ENCODE measurements at places on chromosomes 5 and 9.

DNA sequence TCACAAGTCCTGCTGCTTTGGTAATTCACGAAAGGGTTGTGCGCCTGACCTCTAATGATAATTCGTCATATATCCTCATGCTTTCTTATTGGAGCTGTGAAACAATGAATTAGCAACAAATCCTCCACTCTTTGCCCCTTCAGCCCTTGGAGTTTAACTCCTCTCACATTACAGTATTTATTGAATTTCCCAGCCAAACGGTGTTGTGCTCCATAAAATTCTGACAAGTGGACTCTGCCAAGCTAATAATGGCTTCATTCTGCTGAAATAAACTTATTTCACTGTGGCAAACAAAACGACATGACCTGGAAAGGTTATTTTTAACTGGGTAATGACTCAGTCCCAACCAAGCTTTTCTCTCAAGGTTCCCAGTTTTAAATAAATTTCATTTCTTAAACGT, 984.4 kb upstream of the DMAC1 start:
- DNase-seq, result no peak

DNA sequence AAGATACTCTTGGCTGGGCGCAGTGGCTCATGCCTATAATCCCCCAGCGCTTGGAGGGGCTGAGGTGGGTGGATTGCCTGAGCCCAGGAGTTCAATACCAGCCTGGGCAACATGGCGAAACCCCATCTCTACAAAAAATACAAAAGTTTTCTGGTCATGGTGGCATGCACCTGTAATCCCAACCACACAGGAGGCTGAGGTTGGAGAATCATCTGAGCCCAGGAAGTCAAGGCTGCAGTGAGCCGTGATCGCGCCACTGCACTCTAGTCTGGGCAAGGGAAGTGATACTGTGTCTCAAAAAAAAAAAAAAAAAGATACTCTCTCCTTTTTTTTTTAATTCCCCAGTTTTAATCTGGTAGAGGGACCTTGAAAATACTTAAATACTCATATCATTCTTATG, 15.0 kb downstream of the ANKRD33B start:
- DNase-seq, result no peak

- DNase-seq, result no peak
These were observed 7.1 kb downstream of the FPGS start for GRCh38 chr9:127809540-127810377.

DNA sequence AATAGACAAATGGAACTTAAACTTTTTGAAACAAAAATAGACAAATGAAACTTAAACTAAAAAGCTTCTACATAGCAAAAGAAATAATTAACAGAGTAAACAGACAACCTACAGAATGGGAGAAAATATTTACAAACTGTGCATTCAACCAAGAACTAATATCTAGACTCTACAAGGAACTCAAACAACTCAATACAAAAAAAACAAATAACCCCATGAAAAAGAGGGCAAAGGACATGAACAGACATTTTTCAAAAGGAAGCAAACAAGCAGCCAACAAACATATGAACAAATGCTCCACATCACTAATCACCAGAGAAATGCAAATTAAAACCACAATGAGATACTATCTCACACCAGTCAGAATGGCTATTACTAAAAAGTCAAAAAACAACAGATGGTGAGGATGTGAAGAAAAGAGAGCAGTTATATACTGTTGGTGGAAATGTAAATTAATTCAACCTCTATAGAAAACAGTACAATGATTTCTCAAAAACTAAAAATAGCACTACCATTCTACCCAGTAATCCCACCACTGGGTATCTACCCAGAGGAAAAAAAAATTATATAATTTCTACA, 170.8 kb upstream of the RGMB start:
- DNase-seq, result no peak

GRCh38 chr9:76023715-76024195, 133.3 kb downstream of the PCSK5 start:
- DNase-seq, result no peak

- no peak for DNase-seq
These were observed 212.1 kb downstream of the SLF1 start for GRCh38 chr5:94830520-94830919.

DNA sequence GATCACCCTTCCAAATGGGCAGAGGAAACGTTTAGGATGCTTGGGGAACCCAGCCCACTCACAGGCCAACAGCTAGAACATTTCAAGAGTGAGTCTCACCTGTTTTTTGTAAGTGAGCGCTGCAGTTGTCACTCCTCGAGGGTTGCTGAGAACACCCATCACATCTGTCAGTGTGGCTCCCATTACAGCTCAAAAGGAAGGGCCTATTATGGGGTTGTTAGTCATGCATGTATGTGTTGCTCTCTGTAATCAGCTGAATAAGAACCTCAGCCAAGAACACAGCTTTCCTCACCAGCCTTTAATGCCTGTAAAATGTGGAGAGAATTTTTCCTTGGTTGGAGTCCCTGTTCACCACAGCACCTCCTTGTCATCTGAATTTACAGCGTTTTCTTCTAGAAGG, 196.3 kb upstream of the KLF4 start:
- DNase-seq, result no peak

DNA sequence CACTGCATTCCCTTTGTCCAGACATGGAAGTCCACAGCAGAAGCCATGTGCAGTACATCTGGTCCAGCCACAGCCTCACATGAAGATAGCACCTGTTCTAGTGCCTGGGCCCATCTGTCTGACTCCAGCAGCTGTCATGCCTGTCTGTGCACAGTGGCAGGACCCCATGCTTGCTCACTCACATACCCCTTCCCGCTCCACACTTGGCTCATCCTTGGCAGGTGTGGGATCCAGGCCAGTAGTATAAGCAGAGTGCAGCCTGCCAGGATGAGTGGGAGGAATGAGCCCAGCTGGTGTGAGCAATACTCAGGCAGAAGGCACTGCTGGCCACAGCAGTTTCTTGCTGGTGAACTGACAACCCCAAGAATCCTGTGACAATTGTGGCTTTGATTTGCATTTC, 168.0 kb downstream of the PRDM9 start:
- DNase-seq, result peak; percentile 19

- DNase-seq, result no peak
These were observed 1.4 kb upstream of the HSDL2 start for GRCh38 chr9:112378328-112379176.

DNA sequence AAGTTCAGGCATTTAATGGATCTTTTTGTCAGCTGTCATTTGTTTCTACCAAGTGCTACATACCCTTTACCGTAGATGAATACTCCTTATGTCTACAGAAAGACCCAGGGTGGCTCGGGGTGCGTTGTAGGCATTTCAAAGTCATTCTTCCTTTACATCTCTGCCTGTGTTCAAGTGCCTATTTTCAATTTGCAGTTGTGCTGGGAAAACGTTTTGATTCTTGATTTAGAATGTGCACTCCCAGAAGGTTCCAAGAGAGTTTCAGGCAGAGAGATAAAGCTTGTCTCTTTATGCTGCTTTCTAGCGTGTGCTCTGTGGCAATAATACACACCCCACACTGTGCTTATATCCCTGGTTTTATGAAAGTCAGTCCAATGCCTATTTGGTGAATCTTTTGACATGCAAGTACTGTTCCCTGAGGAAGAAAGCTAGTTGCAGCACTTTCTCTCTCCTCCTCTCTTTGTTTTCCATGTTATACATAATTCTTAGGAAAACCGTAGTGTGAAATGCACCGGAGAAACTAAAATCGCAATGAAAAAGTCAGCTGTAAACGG, 828.1 kb upstream of the ZNF608 start:
- DNase-seq, result no peak

GRCh38 chr5:126801174-126801991, 24.4 kb downstream of the LMNB1 start:
- no peak for DNase-seq

- DNase-seq, result no peak
These were observed 174.0 kb upstream of the WWC1 start for GRCh38 chr5:168117469-168117868.

DNA sequence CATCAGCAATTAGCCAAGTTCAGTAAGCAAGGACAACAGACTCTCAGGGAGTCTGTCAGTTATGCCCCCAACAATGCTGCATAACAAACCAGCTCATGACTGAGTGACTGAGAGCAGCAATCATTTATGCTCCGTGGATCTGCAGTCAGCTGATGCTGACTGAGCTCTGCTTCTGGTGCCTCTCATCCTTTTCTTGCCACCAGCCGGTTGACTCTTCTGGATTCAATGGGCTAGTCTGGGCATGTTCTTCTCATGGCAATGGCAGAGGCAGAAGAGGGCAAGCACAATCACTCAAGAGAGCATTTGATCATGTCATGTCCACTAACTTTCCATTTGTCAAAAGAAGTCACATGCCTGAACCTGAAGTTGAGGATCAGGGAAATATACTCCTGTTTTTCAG, 157.0 kb upstream of the NTRK2 start:
- no peak for DNase-seq

DNA sequence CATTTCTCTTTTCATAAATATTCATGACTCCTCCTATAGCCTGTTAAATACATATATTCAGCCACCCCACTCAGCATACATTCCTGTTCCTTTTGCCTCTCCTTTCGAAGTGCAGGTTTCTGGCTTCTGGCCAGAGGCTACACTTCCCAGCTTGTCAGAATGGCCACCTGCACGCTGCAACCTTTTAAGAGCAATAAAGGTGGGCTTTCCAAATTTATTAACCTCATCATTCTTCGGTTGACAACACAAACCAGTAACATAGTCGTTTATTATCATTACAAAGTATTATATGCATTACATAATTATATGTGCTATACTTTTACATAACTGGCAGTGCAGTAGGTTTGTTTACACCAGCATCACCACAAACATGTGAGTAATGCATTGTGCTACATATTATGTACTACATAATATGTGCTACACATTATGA, 16.5 kb upstream of the TMEM171 start:
- DNase-seq, result no peak

GRCh38 chr9:86259557-86259956, at the start of gene C9orf153:
Gene C9orf153 (minus strand): TSS chr9:86259657. CDS start chr9:86229603, 30,054 bp downstream.
- no peak for DNase-seq

DNA sequence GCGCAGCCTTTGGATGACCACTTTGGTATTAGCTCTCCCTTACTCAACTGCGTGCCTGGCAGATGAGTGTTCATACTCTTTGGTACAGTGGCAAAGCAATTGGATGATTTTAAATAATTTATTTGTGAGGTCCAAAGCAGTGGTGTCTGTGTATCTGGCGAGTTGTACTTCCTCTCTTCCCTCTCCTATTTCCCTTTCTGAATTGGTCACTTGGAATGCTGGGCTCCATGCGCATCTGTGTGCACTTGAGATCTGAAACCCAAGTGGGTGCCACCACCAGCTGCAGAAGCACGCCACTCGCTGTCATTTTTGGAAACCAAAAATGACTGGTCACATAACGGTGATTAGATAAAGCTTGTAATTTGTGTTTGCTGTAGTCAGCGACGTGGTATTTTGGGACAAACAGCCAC, 386.0 kb upstream of the KLF4 start:
- no peak for DNase-seq

GRCh38 chr5:56405116-56405908, 172.2 kb upstream of the ANKRD55 start:
- no peak for DNase-seq

DNA sequence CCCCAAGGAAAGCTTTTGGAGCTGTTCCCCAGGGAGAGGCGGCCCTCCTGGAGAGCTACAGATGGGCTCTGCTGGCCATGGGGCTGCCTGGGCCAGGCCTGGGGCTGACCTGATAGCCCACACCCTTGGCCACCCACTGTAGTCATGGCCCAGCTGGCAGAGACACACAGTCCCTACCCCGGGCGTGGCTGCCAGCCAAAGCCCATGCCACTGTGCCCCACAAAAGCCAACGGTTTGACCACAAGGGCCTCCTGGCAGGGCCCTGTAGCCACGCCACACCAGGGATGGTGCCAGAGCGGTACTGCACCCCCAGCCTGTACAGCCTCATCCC, 15.2 kb downstream of the NACC2 start:
- no peak for DNase-seq

DNA sequence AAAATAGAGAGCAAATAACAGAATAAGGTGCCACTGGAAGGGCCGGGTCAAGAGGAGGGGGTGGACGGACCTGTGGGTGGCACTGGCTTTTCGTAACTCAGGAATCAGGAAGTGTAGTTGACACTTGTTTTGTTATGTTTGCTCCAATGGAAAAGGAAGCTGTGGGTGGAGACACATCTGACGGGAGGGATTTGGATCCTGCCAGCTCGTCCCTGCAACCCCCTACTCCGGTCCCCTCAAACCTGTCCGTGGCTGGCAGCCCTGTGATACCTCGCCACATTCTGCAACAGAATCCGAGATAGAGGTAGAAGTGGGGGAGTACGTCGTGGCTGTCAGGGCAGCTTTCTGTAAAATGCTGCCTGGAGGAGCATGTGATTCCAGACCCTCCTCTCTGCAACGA, 104.2 kb upstream of the IER5L start:
- no peak for DNase-seq

GRCh38 chr5:82287625-82288024, 9.5 kb upstream of the RPS23 start:
- no peak for DNase-seq

DNA sequence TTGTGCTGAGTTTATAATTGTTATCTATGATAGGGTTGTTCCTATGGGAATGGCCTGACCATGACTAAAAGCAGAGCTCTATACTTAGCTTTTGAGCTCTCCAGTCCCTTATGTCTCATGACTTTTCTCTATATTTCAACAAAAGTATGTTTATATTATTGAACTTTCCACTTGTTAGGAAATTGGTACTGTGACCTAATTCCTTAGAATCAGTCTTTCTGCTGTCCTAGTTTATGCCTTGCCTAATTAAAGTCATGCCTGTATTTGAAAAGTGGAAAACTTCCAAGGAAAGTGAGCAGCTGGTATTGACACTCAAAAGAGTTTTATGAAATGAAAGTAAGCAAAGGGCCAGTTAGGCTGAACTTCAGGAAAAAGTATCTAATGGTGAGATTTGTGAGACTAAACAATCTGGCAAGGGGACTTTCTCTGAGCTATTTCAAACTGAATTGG, 68.6 kb downstream of the XRCC4 start:
- no peak for DNase-seq

DNA sequence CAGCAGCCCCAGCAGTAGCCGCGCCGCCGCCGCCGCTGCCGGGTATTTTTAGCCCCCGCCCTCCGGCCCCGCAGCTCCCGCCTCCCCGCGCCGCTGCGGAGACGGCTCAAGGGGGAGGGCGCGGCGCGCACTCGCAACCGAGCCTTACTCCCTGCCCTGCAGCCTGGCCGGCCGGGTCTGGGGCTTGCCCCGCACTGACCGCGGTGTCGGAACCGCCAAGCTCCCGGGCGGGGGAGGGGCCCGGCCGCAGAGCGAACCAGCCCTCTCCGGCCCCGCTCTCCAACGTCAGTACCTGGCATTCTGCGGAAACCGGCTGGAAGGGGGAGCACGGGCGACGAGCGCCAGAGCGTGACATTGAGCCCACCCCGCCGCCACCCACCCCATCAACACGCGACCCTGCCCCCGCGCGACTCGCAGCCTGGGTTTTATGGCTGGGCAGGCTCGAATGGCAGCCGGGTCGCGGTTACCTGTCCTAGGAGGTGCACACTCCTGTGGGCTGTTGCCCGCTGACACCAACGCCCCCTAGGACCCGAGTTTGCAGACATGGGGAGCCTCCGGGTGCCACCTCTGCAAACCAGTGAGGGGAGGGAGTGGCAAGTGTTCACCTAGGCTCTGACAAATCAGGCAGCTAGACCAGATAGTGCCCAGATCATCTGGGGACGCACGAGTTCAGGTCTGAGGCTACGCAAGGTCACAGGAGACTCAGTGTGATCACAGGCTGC, at the start of gene ACSL6:
Gene ACSL6, minus strand, starts transcription at position 37 of the 722 bp plus-strand sequence. CDS start 105 bp downstream, outside the sequence.
- DNase-seq, result no peak
